ENCODE measurements at places on chromosomes 1 and 21. TPM values are rescaled to one million over a fixed set of nuclear protein-coding genes. Genes with fewer than 3 reads are reported as not detected.

Gene STIL
- total RNA-seq: 7.1 TPM

Gene LEFTY2
- total RNA-seq: 4.2 TPM

Gene PTPN7
- 1.3 TPM for total RNA-seq

Gene FAAH
- total RNA-seq: 39.7 TPM

Gene STMN1
- total RNA-seq: 286 TPM

Gene CSTB
- 6.3 TPM for total RNA-seq

Gene NPPA
- 0.77 TPM for total RNA-seq

Gene CFAP74
- total RNA-seq: 0.27 TPM

Gene SIKE1
- 103 TPM for total RNA-seq

Gene CD160
- not detected for total RNA-seq

Gene KIF2C
- total RNA-seq: 6.5 TPM

Gene OR2T33
- not detected for total RNA-seq

Gene ARTN
- 2.4 TPM for total RNA-seq

Gene HAO2
- total RNA-seq: not detected

Gene CHI3L2
- total RNA-seq: not detected

Gene G0S2
- 9.5 TPM for total RNA-seq

Measured in camera-type eye (tissue), 1 donor.